Activated gamma-delta T cell (primary cell): ENCODE measurements at places on chromosomes 13 and 19.

DNA sequence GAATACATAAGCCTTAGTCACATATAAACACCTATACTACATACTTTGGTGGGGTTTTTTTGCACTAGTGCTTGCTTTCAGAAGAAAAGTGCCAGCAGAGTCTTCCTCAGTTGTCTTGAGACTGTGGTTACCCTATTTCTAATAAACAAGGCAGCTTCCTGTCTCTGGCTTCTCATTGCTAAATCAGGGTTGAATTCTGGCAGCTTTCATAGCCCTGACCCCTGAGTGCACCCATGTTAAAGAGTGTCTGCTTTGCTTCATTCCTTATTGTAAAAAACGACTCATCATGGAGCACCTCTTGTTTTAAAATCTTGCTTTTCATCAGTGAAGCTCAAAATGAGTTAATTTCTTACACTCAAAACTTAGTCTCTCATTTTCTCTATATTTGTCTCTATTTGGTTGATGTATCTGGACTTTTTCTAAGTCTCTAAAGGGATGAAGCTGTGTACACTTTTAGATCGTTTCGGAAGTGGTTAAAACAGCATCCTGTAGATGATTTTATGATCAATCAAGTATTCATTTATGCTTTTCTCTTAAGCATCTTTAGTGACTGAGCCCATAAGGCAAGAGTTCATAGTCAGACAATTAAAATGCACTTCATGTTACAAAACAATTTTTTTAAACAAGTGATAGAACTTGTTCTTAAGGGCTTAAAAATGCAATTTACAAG, 72.1 kb downstream of the KLF12 start:
- DNase-seq: no peak

- DNase-seq: no peak
These were observed 14.3 kb downstream of the IGSF23 start for GRCh38 chr19:44627631-44628030.

GRCh38 chr19:37999309-38000213, 92.6 kb downstream of the SIPA1L3 start:
- no peak for DNase-seq

DNA sequence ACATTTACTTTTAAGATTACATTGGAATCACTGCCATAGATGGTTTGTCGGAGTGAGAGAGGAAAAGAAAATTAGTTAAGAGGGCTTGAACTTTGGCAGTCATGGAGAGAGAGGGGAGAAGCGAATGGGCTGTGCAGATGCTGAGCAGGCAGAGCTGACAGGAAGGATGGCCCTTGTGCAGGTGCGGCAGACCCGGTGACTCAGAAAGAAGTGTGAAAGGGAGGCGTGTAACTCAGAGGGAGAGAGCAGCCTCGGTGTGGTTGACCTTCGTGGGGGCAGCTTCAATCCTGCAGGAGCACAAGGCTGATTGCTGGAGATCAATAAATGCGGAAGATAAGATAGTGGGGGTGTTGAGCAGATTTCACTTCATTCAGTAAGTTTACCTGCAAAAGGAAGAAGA, 76.9 kb downstream of the TNFSF13B start:
- no peak for DNase-seq

DNA sequence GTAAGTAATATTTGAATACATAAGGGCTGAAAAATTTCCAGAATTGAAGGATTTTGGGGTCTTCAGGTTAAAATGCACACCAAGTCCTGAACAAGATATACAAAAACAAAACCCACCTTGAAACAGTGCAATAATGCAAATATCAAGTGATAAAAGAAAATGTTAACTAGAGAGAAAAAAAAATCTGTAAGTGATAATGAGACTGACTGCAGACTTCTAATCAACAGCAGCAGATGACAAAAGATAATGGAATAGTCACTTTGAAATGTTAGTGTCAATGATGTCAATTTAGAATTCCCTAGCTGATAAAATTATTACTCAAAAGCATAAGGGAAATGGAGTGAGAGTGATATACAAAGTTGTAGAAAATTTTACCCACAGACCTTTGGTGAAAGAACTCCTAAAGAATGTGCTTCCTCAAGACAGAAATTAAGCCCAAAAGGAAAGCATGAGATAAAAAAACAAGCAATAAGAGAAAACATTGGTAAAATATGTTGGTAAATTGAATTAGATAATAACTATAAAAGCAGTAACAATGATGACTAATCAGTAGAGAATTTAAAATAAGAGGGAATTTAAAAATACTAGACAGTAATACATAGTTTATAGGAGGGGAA, 12.4 kb upstream of the DGKH start:
- DNase-seq: no peak

DNA sequence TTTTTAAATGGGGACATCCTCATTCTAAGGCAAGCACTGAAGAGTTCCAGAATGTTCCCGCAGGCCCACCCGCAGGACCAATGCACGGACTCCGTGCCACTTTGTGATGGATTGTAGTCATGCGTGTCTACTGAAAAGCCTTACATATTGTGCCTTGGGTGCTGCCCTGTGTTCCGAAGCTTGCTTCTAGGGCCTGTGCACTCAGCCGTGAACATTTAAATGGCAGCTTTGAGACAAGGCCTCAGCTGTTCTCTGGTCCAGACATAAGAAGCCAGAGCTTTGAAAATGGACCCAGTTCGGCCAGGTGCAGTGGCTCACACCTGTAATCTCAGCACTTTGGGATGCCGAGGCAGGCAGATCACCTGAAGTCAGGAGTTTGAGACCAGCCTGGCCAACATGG, 75.3 kb upstream of the CACNA1A start:
- DNase-seq: no peak
